Sciatic nerve (tissue), 2 donors: ENCODE measurements at places on chromosomes 7 and 10. TPM values are rescaled to one million over a fixed set of nuclear protein-coding genes. Genes with fewer than 3 reads are reported as not detected.

DNA sequence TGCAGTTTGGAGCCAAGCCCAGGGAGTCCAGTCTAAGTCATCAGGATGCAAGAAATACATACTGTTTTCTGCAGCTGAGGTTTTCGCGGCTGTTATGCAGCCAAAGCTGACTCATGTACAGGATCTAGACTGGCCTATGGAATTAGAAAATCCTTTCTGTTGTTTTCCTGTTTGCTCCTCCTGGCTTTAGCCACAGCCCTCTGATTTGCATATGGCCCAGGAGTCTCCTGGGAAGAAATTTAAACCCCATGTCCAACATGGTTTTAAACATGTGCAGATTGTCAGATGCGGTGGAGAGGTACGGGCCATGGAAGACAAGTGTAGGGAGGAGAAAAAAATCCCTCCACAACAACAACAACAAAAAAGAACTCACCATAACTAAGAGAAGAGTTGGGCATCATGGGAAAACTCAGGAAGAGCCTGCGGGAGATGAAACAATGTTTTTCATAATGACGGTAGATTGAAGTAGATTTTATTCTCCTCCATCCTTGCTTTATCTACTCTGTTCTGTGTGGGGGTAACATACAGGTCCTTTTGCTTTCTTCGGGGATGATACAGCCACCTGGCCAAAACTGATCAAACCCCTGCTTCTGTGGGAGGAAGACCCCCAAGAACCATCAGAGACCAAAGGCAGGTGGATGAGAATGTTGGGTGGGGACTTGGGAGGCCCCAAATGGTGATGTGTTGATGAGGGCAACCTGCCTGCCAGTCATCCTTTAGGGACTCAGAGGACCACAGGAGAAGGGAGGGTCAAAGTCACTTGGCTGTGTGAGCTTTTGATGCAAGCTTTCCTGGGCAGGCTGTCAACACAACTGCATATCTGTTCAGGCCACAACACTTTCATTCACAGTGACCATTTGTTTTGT is 29.8 kb upstream of the GNA12 start:
- no peak for DNase-seq

DNA sequence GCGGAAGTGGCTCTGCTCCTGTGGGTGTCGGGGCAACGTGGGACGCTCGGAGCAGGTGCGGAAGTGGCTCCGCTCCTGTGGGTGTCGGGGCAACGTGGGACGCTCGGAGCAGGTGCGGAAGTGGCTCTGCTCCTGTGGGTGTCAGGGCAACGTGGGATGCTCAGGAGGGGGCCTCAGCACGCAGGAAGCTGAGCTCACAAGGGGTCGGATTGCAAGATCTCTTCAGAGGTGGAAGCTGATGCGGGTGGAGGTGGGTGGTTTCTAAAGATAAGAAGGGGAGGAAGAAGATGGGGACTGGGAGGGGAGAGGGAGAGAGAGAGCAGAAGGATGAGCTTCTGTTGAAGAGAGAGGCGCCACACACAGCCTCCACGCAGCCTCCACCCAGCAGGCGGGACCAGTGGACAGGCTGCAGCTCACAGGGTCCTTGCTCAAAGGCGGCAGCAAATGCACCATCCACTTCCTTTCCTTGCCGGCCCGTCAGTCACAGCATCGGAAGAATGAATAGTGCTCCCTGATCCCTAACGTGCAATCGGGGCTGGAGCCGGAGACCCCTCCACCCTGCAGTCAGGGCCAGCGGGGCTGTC is 78.7 kb downstream of the PTPRN2 start:
- no peak for DNase-seq

- DNase-seq, result no peak
Observed at GRCh38 chr10:116526219-116526618, 19.5 kb upstream of the PNLIP start.

DNA sequence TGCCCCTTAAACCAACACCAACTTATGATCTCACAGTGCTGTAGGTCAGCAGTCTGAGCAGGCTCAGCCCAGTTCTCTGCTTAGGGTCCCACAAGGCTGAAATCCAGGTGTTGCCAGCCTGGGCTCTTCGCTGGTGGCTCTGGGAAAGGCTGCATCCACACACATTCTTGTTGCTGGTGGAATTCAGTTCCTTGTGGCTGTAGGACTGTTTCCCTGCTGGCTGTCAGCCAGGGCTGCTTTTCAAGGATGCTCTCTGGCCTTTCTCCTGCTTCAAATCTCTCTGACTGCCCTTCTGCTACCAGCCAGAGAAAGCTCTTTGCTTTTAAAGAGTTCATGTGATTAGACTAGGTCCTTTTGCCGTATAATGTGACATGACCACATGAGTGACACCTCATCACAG is 15.3 kb downstream of the POLL start:
- no peak for DNase-seq

DNA sequence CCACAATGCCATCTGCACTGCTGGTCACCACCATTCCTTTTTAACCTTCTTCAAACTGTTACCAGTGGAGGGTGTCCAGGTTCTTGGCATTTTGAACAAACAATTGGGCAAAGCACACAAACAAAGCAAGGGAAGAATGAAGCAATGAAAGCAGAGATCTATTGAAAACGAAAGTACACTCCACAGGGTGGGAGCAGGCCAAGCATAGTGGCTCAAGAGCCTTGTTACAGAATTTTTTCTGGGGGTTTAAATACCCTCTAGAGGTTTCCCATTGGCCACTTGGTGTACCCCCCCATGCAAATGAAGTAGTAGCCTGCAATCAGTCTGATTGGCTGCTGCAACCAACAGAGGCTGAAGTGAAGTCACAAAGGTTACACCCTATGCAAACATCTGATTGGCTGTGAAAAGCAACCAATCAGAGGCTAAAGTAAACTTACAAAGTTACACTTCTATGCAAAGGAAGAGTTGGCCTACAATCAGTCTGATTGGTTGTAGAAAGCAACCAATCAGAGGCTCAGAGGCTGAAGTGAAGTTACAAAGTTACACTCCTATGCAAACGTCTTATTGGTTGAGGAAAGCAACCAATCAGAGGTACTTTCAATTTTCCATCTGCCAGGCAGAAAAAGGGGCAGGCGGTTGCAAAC is 103.2 kb upstream of the WAC start:
- no peak for DNase-seq

- no peak for DNase-seq
Observed at GRCh38 chr7:30390736-30391636, 87.6 kb downstream of the NOD1 start.

DNA sequence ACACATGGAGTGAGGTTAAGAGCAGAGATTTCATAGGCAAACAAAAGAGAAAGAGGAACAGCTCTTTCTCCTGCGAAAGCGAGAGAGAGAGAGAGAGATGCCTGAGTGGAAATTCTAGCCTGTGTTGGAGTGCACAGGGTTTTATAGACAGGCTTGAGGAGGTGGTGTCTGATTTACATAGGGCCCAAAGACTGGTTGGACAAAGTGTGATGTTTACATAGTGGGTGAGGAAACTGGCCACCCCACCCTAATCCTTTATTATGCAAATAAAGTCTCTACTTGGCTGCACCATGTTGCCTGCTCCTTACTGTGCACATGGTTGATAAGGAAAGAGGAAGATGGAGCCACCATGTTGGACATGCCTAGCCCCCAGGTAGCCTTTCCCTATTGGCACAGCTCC is 967.8 kb upstream of the SORCS1 start:
- no peak for DNase-seq

- no peak for DNase-seq
Observed at GRCh38 chr10:101725296-101726114, 30.5 kb upstream of the FBXW4 start.

DNA sequence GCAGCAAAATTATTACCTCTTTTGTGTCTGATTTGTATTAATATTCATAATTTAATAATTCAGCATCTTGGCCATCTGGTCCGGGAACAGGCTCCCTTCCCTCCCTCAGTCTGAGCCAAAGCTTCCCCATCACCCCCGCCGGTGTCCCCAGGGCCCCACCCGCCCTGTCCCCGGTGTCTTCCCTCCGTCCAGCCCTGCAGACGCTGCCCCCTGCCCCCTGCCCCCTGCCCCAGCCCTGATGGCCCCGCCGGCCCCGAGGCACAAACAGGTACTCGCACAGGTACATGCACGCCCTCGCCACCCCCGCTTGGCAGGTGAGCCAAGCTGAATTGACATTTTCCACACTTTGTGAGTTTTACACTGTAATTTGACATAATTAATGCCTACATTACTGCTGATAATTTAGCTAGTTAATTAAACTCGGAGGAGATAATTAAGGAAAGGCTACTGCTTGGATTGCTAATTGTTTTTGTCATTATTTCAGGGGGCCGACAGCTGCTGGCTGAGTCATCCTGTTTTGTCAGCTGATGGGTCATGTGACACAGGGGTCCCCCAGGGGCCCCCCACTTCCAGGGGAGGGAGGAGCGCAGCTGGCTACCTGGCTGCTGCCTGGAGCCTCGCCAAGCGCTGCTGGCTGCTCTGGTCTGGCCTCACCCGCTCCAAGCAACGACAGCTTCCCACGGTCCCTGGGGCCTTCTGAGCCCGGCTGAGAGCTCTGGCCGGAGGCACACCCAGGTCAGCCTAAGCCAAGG is 36.6 kb downstream of the MICALL2 start:
- no peak for DNase-seq

- no peak for DNase-seq
Observed at GRCh38 chr7:99794585-99795502, 10.9 kb upstream of the CYP3A4 start.

Gene NUTM2D
- 4.9 TPM for total RNA-seq

Gene GPR22
- total RNA-seq, result not detected

Gene STAMBPL1
- total RNA-seq, result 13.6 TPM

Gene PLAU
- 15.6 TPM for total RNA-seq

Gene CD36
- 208 TPM for total RNA-seq

Gene CTAGE6
- 0.76 TPM for total RNA-seq

Gene IDI2
- total RNA-seq, result not detected

Gene CALML3
- total RNA-seq, result not detected

Gene OR2A25
- total RNA-seq, result not detected

Gene C10orf105
- 0.53 TPM for total RNA-seq
